Right cardiac atrium (tissue), 5 donors: ENCODE measurements at places on chromosomes 4 and X. TPM values are rescaled to one million over a fixed set of nuclear protein-coding genes. Genes with fewer than 3 reads are reported as not detected.
A peak's percentile ranks its signal among the peaks of the same experiment; 100 is the strongest.

Gene IKBKG
- polyA plus RNA-seq: 17.2 TPM

Gene TEX11
- not detected for polyA plus RNA-seq

Gene CASP6
- 9.9 TPM for polyA plus RNA-seq

Gene GAGE12H
- not detected for polyA plus RNA-seq

Gene TMEM185A
- polyA plus RNA-seq: 43.0 TPM

DNA sequence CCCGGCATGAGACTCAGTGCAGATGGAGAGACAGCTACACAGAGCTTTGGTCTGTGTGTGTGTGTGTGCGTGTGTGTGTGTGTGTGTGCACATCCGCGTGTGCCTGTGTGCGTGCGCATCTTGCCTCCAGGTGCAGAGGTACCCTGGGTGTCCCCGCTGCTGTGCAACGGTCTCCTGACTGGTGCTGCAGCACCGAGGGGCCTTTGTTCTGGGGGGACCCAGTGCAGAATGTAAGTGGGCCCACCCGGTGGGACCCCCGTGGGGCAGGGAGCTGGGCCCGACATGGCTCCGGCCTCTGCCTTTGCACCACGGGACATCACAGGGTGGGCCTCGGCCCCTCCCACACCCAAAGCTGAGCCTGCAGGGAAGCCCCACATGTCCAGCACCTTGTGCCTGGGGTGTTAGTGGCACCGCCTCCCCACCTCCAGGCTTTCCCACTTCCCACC lies 14.3 kb downstream of the FGFR3 start:
- DNase-seq: peak; percentile 40

- DNase-seq: peak; percentile 70
These were observed 71.0 kb upstream of the AFAP1 start for GRCh38 chr4:8010618-8011017.

GRCh38 chr4:96166806-96167205 lies 326.9 kb downstream of the PDHA2 start:
- no peak for DNase-seq

DNA sequence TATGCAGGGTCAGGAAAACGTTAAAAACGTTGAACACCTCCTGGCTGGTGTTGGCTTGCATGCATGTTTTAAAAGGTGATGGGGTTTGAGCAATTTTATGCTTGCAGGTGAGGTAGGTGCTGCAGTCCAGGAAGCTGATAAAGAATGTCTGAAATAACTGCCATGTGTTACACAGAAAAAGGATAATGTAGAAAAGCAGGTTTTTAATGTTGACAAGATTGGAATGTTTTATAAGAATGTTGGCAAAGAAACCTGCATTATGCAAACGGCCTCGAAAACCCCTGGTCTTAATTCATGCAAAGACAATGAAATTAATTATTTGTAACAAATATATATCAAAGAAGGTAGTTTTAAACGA lies 723.7 kb upstream of the AGA start:
- no peak for DNase-seq

DNA sequence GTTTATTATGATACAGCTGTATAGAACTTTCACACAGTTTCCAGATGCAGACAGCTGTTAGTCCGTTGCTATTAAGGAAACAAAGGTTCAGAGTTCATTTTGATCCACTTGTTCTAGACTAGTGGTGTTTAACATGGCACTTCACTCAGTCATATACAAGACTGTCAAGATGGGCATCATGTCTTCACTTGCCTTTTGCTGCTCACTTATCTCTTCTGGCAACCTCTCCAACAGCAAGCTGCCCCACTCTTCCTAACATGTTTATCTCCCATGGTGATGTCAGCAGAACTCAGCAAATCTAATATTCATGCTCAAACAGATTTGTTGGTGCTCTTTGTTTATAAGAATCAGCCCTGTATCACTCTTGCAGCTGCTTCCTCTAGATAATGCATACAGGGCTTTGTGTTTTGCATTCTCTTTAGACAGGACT lies 236.2 kb upstream of the HAND2 start:
- DNase-seq: no peak
